ENCODE measurements at places on chromosomes 16 and 17.

- DNase-seq: no peak
Measured at GRCh38 chr17:15378243-15378642, 36.8 kb upstream of the TEKT3 start.

GRCh38 chr17:17824783-17825614 is 11.8 kb downstream of the SREBF1 start:
- DNase-seq: no peak

- no peak for DNase-seq
Measured at GRCh38 chr16:82993926-82994325, 367.2 kb downstream of the CDH13 start.

- DNase-seq: no peak
Measured at GRCh38 chr16:70476272-70477020, 22.1 kb downstream of the FCSK start.

DNA sequence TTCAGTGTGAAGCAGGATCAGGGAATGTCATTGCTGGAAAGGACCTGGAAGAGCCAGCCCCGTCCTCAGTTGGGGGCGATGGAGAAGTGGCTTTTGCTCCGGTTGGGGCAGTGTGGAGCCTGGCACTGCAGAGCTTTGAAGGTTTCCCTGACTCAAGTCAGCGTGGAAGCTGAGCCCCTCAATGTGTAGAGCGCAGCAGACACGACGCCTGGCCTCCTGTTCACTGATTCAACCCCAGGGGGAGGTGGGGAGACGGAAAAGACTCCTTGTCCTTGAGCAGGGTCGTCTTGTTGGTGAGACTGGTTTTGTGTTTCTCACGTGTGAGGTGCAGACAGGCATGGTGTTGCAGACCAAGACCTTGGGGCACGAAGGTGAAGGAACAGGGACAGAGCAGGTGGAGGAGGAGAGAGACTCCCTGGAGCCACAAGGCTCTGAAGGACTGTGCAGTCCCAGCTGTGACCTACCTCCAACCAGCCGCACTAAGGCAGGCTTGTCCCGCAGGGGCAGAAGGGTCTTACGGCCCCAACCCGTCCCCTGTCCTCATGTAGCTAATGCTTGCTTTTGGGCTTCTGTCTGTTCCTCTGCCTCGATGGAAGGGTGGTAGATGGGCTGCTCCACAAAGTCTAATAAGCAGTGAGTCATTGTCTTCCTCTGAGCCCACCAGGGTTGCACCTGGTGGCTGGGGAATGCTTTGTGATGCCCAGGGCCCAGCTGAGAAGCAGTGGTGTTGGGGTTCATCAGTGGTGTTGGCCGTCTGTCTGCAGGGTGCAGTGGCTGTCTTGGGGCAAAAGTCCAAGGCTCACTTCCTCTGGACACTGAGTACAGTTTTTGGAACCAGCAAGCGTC is 47.8 kb downstream of the MPRIP start:
- DNase-seq: no peak

DNA sequence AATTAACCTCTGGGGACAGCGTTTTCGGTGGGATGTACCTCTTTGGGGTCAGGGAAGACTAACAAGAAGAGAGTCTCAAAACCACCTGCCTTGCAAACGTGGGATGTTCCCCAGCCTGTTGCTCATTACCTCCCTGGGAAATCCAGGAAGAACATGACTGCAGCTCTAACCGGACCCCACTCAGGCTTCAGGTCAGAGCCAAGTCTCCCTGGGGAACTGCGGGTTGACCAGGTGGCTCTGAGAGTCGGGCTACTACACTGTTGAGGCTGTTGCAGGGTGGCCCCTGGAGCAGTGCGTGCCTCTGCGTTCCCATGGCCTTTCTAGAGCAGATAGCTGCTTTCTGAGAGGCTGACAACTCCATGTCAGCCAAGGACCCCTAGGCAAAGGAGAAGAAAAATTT is 309.1 kb downstream of the FOXL1 start:
- DNase-seq: no peak

DNA sequence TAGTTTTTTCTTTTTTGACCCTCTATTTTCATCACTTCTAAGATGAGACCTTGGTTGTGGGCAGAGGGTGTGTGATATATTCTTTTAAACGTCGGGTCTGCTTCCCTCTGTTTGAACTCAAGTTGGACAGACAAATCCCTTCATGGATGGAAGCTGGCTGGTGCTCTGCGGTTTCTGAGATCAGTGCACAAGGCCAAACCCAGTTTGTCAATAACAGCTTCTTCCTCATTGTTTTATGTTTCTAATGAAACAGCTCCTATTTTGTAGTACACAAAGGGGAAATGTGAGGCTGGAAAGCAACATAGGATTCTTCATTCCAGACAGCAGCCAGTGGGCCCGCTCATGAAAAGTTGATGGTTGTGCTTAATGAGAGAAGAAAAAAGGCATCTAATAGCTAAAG is 159.6 kb downstream of the PRKCA start:
- DNase-seq: no peak

- no peak for DNase-seq
Measured at GRCh38 chr17:8326511-8327302, 12.9 kb upstream of the ODF4 start.

- DNase-seq: peak; percentile 31
Measured at GRCh38 chr16:27304881-27305745, 8.7 kb upstream of the IL4R start.

- DNase-seq: no peak
Measured at GRCh38 chr17:51115179-51115578, 5.5 kb downstream of the SPAG9 start.

- no peak for DNase-seq
Measured at GRCh38 chr17:27879987-27880608, 13.1 kb downstream of the LYRM9 start.

DNA sequence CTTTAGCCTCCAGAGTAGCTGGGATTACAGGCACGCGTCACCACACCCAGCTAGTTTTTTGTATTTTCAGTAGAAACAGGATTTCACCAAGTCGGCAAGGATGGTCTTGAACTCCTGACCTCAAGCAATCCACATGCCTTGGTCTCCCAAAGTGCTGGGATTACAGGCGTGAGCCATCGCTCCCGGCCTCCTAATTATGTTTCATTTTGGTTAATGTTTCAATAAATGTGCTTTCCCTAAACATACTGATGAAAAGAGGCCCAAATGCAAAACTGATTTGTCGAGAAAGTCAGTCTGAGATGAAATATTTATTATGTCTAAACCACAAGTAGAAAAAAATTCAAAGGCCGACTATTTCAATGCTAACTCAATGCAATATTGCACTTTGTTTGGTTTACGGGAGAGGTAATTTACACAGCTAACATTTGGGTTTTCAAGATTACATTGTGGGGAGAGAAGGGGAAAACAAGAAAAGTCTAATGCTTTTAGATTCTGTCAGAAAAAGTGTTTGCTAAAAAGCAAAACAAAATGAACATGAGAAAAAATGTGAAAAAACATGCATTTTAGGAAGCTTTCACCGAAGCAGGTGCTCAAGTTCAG is 9.8 kb downstream of the STAT3 start:
- no peak for DNase-seq

DNA sequence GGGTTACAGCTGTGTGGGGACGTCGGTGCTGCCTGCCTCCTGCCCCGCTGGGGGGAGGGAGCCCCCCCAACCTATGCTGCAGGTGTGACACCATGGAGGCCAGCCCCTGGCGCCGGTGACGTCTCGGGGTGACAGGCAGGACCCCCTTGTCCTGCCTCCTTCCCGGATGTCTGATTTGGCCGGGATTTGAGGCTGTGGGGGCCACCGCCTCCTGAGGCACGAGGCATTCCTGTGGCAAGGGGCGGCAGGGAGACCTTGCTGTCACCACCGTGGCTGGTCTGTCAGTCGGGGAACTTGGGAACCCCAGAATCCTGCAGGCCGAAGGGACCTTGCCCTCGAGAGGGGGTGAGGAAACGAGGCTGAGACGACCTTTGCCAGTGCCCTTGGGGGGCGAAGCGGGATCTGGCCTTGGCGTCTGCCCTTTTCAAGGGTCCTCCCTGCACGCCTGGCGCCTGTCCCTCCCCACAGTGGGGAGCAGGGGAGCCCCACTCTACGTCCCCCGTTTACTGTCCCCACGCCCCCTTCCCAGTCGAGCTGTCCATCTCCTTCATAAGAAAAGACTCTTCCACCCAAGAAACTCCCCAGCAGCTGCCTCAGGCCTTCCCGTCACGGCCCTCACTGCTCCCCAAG is 74.4 kb downstream of the METRNL start:
- no peak for DNase-seq

- DNase-seq: no peak
Measured at GRCh38 chr17:16407911-16408588, 7.3 kb upstream of the TRPV2 start.

- DNase-seq: no peak
Measured at GRCh38 chr17:67672592-67673335, 45.0 kb upstream of the NOL11 start.

GRCh38 chr17:27609611-27610303 is 21.2 kb upstream of the LGALS9 start:
- DNase-seq: no peak

GRCh38 chr17:36972186-36972700 is 23.5 kb downstream of the AATF start:
- DNase-seq: no peak

DNA sequence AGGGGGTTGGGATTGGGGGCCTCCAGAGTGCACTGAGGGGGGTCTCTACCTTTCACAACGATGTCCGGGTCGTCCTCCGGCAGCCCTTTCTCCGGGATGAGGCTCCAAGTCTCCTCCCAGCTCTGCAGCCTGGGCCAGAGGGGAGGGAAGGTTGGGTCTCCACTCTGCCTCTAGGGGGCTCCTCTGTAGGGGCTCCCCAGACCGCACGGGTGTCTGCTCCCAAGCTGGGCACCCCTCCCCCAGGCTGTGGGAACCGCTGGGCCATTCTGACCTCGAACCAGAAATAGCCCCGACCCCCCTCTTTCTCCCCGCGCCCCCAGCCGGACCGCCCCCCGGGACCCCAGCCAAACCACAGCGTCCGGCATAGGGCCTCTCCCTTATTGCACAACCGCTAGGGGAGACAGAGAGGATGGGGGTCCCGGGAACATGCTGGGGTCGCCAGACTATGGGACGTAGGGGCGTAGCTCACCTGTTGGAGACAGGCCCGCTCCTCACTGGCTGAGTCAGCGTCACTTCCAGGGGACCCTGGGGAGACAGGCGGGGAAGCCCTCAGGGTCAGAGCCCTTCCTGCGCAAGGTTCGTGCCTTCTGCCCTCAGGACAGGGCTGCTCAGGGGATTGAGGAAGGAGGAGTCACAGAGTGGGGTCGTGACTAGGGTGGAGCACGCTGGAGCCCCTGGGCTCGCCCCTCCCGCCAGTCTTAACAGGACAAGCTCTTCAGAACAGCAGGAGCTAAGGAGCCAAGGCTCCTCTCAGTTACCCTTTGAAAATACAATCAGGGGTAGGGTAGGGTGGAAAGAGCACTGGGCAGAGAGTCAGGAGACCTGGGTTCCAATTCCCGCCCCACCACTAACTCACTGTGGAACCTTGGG is 2.7 kb downstream of the PLEKHH3 start:
- DNase-seq: no peak

- no peak for DNase-seq
Measured at GRCh38 chr17:31564883-31565301, 173.4 kb downstream of the RAB11FIP4 start.

- DNase-seq: peak; percentile 22
Measured at GRCh38 chr17:42184713-42185620, at the start of gene HCRT. Gene HCRT, minus strand, starts transcription at chr17:42185452. Its CDS starts 87 bp downstream, at chr17:42185365.

GRCh38 chr17:57528058-57528451 is 217.0 kb downstream of the CCDC182 start:
- DNase-seq: no peak

DNA sequence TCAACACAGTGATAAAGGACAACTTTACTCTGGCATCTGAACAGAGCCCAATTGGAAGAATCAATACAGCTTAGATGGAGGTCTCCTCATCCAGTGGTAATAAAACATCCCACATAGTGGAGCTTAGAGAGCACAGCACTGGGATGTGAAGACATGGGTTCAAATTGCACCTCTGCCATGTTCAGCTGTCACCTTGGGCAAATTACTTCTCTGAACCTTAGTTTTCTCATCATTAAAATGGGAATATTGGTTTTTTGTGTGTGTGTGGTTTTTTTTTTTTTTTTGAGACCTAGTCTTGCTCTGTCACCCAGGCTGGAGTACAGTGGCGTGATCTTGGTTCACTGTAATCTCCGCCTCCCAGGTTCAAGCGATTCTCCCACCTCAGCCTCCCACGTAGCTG is 13.6 kb upstream of the KRT10 start:
- no peak for DNase-seq

DNA sequence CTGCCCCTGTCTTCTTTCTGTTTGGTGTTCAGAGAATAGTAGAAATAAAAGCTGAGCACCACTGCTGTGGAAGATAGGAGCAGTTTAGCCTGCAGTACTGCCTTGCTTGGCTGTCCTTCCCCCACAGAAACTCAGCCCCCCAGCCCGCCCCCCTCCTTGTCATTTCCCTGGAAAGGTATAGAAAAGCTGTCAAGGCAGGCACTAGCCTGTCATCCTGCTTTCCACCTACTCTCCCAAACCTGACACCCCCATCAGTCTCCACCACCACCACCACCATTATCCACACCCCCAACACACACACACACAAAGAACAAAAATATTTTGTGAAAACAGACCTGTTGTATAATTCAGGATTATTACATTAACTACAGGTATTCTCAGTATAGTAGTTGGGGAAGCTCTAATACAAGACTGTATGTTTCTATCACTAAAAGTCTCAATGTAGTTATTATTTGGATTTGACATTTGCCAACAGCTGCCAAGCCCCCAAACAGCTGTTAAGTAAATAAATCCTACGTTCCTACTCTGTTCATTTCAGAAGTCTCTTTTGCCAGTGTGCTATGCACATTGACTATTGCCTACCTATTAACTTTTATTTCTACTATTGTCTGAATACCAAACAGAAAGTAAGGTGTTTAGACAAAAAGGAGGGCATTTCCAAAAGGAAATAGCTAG is 128.8 kb downstream of the CYB561 start:
- no peak for DNase-seq

GRCh38 chr17:80949451-80950421 is 41.9 kb upstream of the CHMP6 start:
- DNase-seq: no peak

DNA sequence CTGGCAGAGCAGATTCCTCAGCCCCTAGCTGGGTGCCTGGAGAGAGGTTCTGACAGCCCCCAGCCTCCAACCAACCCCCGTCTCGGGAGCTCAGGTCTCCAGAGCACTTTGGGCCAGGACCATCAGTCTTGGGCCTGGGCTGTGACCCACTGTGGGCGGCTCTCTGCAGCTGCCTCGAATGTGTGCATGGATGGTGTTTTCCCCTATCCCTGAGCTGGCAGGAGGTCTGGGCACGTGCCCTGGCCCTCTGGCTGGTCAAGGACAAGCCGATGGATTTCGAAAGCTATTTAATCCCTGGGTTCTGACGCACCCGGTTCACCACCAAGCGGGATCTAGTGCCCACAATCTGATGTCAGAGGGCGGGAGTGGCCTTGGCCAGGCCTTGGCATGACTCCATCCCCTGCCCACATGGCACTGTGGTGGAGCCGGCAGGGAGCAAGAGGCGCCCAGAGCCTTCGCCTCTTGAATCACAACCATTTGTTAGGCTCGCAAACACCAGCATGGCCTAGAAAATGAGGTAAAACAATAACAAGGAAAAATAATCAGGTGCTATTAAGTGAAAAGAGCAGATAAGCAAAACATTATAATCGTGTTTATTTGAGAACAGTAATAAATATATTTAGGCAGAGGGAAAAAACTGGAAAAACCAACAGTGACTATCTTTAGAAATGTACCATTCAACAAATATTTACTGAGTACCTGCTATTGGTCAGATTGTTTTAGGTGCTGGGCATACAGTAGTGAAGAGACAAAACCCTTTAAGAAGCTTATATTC is 69.3 kb upstream of the TOB1 start:
- DNase-seq: no peak

- DNase-seq: no peak
Measured at GRCh38 chr16:48523415-48524204, 86.4 kb downstream of the N4BP1 start.
